ENCODE measurements at places on chromosomes 4 and X. TPM values are rescaled to one million over a fixed set of nuclear protein-coding genes. Genes with fewer than 3 reads are reported as not detected.

MOSPD2 gene
- total RNA-seq, result 9.7 TPM

SPRY1 gene
- total RNA-seq, result 126 TPM

DCAF4L1 gene
- 0.33 TPM for total RNA-seq

FRG2 gene
- total RNA-seq, result not detected

C4orf36 gene
- not detected for total RNA-seq

PDCL2 gene
- total RNA-seq, result not detected

- no peaks in the 10 kb centered on the region for H3K36me3 ChIP-seq
- peaks cover 33% of the 10 kb centered on the region for H3K4me1 ChIP-seq
Observed at GRCh38 chrX:71095981-71096759, 519 bp downstream of the FOXO4 start.

DNA sequence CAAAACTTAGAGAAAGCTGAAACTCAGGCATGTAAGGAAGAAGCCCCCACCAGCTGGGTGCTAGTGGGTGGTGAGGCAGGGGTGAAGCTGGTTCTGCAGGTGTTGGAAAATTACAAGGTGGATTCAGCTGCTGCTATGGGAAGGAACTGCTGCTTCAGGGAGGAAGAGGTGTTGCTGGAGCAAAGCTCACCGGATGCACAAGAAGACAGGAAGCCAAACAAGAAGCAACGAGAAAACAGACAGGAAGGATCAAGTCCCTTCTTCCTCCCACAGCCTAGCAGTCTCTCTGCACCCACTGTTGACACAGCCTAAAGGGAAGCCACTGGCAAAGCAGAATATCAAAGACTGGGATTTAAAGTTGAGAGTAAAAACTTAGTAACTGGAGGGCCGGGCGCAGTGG, 100.2 kb upstream of the JADE1 start:
- no peaks in the 10 kb centered on the region for H3K27me3 ChIP-seq
- no peak for DNase-seq
- H3K4me1 ChIP-seq, result peaks cover 5% of the 10 kb centered on the region

DNA sequence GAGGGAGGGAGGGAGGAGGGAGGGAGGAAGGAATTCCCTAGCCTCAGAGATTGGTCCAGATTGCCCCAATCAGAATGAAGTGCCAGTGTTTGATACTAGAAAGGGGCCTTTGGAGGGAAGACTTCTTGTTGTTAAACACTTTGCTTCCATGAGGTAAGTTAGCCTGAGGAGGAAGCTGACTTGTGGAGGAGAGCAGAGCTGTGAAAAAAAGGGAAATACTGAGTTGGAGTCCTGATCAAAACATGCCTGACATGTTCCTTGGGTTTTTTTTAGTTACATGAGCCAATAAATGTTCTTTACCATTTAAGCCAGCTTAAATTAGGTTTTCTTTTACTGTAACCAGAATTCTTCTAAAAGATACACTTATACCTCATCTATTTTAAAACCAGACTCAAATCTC, 57.6 kb downstream of the GSX2 start:
- H3K27ac ChIP-seq, result no peak overlapping the region
- no peak overlapping the region for H3K4me3 ChIP-seq
- no peaks in the 10 kb centered on the region for H3K4me1 ChIP-seq
- H3K36me3 ChIP-seq, result no peaks in the 10 kb centered on the region
- H3K27me3 ChIP-seq, result peaks cover 9% of the 10 kb centered on the region

DNA sequence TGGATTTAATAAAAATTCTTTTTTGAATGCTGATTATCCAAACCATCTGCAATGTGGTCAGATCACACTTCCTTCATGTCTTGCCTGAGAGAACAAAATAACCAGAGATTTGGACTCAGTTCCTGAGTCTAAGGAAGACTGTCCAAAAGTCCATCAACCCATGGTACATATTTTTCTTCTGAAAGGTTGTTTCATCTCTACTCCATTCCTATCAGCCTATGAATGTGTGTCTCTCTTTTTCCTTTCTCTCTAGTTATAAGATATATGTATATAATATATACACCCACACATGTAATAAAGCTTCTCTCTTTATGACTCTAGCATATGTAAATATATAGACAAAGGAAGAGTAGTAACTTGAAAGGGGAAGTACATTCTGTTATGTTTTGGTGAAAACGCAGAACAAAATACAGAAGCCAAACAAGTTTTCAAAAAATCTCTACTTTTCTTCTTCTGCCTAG, 226.9 kb downstream of the ARHGAP24 start:
- H3K27ac ChIP-seq, result no peak overlapping the region
- H3K4me1 ChIP-seq, result no peaks in the 10 kb centered on the region
- no peaks in the 10 kb centered on the region for H3K27me3 ChIP-seq
- H3K4me3 ChIP-seq, result no peak overlapping the region
- no peaks in the 10 kb centered on the region for H3K36me3 ChIP-seq

- H3K27me3 ChIP-seq, result no peaks in the 10 kb centered on the region
- no peak overlapping the region for H3K4me3 ChIP-seq
- no peaks in the 10 kb centered on the region for H3K4me1 ChIP-seq
- no peak overlapping the region for H3K27ac ChIP-seq
Observed at GRCh38 chr4:180197471-180197870, 2045.7 kb upstream of the TENM3 start.

GRCh38 chrX:44291468-44292092, 51.9 kb downstream of the EFHC2 start:
- H3K36me3 ChIP-seq, result no peaks in the 10 kb centered on the region
- no peak for DNase-seq
- H3K4me3 ChIP-seq, result no peak overlapping the region
- no peaks in the 10 kb centered on the region for H3K27me3 ChIP-seq

- no peaks in the 10 kb centered on the region for H3K36me3 ChIP-seq
- no peaks in the 10 kb centered on the region for H3K27me3 ChIP-seq
- no peak for DNase-seq
- peaks cover 3% of the 10 kb centered on the region for H3K4me1 ChIP-seq
Observed at GRCh38 chr4:8723222-8723980, 130.8 kb downstream of the CPZ start.

GRCh38 chr4:106463622-106464021, 95.0 kb upstream of the GIMD1 start:
- no peak overlapping the region for H3K27ac ChIP-seq
- H3K4me1 ChIP-seq, result no peaks in the 10 kb centered on the region
- H3K27me3 ChIP-seq, result no peaks in the 10 kb centered on the region
- H3K4me3 ChIP-seq, result no peak overlapping the region

GRCh38 chr4:163663454-163664225, 169.2 kb downstream of the TMA16 start:
- H3K36me3 ChIP-seq, result no peaks in the 10 kb centered on the region

GRCh38 chr4:11480683-11481082, 52.0 kb upstream of the HS3ST1 start:
- H3K4me3 ChIP-seq, result no peak overlapping the region
- H3K27ac ChIP-seq, result no peak overlapping the region
- peaks cover 10% of the 10 kb centered on the region for H3K36me3 ChIP-seq
- peaks cover 2% of the 10 kb centered on the region for H3K4me1 ChIP-seq
- peak; percentile 61 for DNase-seq

Measured in activated CD8-positive, alpha-beta memory T cell treated with anti-CD3 and anti-CD28 coated beads, Interleukin-2, amount 10 ng/mL, durations not matched to agents 7 days and 5 days (primary cell).